Naive thymus-derived CD4-positive, alpha-beta T cell (primary cell): ENCODE measurements at places on chromosomes 1 and 21.

- H3K36me3 ChIP-seq, result no peaks in the 10 kb centered on the region
- no peaks in the 10 kb centered on the region for H3K27me3 ChIP-seq
- H3K27ac ChIP-seq, result no peak overlapping the region
- no peak overlapping the region for H3K4me3 ChIP-seq
- no peak for DNase-seq
Measured at GRCh38 chr1:17909634-17910033, 154.5 kb downstream of the ACTL8 start.

DNA sequence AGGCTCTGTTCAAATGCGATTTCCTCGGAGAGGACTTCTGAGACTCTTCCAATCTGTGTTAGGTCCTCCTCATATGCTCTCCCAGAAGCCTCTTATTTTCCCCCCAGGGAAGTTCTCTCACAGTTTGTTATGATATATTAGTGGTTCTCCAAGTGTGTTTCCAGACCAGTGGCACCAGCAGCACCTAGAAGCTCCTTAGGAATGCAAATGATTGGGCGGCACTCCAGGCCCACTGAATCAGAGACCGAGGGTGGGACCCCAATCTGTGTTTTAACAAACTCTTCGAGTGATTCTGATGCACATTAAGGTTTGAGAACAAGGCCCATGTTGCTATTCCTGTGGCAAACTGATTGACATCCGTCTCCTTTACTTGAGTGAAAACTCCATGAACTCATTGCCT is 63.0 kb downstream of the NMNAT2 start:
- H3K4me3 ChIP-seq, result no peak overlapping the region
- no peak for DNase-seq
- no peaks in the 10 kb centered on the region for H3K27me3 ChIP-seq
- no peak overlapping the region for H3K27ac ChIP-seq
- H3K36me3 ChIP-seq, result no peaks in the 10 kb centered on the region

DNA sequence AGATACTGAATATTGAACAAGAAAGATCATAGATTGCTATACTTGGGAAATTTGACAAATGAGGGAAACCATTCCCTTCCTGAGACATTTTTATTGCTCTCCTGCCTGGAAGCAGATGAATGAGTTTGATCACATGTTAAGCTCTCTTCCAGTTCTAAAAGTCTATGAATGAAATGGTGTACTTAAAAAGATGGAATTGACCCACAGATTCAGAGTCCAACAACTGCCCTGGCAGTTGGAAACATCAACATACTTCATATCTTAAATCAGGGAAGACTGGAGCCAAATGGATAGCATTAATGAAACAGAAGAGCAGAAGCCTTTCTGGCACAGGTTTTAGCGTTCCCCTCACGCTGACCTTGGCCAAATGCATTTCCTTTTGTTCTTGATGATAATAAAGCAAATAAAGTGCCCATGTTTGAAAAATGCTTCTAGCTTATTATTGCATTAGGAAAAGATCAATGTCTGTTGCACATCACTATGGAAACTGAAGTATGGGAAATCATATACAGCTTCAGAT is 142.6 kb downstream of the ESRRG start:
- H3K27ac ChIP-seq, result no peak overlapping the region
- H3K4me3 ChIP-seq, result no peak overlapping the region
- no peaks in the 10 kb centered on the region for H3K4me1 ChIP-seq
- H3K27me3 ChIP-seq, result no peaks in the 10 kb centered on the region
- no peaks in the 10 kb centered on the region for H3K36me3 ChIP-seq
- no peak for DNase-seq

- DNase-seq, result no peak
- no peak overlapping the region for H3K4me3 ChIP-seq
- no peak overlapping the region for H3K27ac ChIP-seq
- no peaks in the 10 kb centered on the region for H3K4me1 ChIP-seq
- H3K27me3 ChIP-seq, result no peaks in the 10 kb centered on the region
Measured at GRCh38 chr21:17921579-17922530, 102.7 kb upstream of the C21orf91 start.

GRCh38 chr21:27045281-27045985 is 78.5 kb upstream of the ADAMTS5 start:
- H3K4me1 ChIP-seq, result no peaks in the 10 kb centered on the region
- no peaks in the 10 kb centered on the region for H3K36me3 ChIP-seq
- no peak overlapping the region for H3K4me3 ChIP-seq
- DNase-seq, result no peak
- no peaks in the 10 kb centered on the region for H3K27me3 ChIP-seq

DNA sequence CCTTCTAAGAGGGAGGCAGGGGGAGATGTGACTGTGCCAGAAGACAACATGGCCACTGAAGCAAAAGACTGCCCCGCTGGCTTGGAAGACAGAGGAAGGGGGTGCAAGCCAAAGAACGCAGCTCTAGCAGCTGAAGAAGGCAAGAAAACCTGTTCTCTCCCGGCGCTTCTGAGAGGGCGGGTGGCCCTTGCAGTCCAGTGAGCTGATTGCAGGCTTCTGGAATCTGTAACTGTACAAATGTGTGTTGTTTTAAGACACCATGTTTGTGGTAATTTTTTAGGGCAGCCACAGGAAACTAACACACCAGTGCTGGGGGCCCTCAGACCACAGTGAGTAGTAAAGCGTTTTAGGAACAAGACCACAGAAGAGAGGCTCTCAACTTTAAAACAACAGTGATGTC is 47.0 kb downstream of the CD46 start:
- H3K4me1 ChIP-seq, result peaks cover 9% of the 10 kb centered on the region
- no peak overlapping the region for H3K27ac ChIP-seq
- H3K36me3 ChIP-seq, result peaks cover 13% of the 10 kb centered on the region
- no peak for DNase-seq
- H3K27me3 ChIP-seq, result no peaks in the 10 kb centered on the region
- no peak overlapping the region for H3K4me3 ChIP-seq
